Activated CD4-positive, alpha-beta T cell treated with anti-CD3 and anti-CD28 coated beads for 36 hours (primary cell): ENCODE measurements at places on chromosomes 11 and 22.

DNA sequence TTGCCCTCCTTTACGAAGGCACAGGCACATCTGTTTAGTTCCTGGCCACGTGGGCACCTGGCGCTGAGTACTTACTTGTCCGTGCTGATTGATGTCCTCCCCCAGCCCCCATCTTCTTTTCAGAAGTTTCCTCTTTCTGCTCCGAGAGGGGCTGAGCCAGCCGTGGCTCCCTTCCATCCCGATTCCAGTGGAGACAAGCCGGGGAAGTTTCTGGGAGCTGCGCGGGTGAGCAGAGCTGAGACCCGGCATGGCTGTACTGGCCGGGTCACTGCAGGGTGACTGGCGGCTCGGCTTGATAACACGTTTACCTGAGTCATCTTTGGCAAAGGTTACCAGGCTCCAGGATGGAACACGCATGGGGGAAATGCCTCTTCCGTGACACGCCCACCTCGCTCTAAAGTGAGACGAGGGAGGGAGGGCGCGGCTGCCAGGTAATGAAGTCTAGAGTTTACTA lies 45.4 kb upstream of the ATXN10 start:
- no peak for DNase-seq

GRCh38 chr11:14898355-14898754 lies 6.3 kb upstream of the CYP2R1 start:
- no peak for DNase-seq

- DNase-seq, result no peak
Observed at GRCh38 chr11:35721651-35722282, 59.2 kb downstream of the TRIM44 start.

GRCh38 chr11:72224564-72225410 lies at the start of gene INPPL1:
Gene INPPL1, plus strand, starts transcription at chr11:72224767. Its CDS starts 218 bp downstream, at chr11:72224985.
- DNase-seq, result peak; percentile 72

GRCh38 chr11:27535103-27535502 lies 28.5 kb upstream of the LIN7C start:
- no peak for DNase-seq

DNA sequence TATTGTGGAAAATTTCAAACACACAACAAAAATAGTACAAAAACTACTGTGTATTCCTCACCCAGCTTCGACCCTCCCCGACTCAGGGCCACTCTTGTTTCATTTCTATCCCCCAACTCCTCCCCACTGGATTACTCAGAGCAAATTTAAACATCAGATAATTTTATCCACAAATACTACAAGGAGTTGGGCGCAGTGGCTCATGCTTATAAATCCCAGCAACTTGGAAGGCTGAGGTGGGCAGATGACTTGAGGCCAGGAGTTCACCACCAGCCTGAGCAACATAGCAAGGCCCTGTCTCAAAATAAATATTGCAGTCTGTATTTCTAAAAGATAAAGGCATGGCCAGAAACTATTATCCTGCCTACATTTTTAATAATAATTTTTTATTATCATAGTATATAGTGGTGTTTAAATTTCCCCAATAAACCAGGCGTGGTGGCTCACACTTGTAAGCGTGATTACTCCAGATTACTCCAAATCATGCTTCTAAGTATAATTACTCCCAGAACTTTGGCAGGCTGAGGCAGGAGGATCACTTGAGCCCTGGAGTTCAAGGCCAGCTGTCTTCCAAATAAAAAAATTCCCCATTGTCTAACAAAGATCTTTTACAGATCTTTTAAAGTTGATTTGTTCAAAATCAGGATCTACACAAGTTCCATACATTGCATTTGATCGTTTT lies 39.8 kb downstream of the LRRC32 start:
- DNase-seq, result no peak

DNA sequence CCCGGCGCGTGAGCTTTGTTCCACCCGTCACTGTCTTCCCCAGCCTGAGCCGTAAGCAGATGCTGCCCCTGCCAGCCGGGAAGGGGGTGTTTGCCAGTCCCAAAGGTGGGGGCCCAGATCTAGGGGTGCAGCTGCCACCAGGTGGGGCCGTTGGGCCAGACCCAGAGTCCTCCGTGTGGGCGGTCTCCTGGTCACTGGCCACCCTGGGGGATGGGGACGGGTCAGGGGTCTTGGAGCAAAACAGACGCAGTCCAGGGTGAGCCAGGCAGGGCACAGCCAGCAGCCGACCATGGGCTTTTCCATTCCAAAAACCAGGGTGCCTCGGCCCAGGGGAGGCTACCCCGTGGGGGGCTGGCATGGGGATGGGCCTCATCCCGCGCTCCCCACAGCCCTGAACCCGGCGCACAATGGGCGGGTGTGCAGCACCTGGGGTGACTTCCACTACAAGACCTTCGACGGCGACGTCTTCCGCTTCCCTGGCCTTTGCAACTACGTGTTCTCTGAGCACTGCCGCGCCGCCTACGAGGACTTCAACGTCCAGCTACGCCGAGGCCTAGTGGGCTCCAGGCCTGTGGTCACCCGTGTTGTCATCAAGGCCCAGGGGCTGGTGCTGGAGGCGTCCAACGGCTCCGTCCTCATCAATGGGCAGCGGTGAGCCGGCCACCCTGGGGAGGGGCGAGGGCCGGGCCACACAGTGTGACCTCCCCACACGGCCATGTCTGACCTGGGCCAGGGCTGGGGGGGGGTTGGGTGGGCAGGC lies 3.5 kb downstream of the MUC5B start:
- DNase-seq, result peak; percentile 28

DNA sequence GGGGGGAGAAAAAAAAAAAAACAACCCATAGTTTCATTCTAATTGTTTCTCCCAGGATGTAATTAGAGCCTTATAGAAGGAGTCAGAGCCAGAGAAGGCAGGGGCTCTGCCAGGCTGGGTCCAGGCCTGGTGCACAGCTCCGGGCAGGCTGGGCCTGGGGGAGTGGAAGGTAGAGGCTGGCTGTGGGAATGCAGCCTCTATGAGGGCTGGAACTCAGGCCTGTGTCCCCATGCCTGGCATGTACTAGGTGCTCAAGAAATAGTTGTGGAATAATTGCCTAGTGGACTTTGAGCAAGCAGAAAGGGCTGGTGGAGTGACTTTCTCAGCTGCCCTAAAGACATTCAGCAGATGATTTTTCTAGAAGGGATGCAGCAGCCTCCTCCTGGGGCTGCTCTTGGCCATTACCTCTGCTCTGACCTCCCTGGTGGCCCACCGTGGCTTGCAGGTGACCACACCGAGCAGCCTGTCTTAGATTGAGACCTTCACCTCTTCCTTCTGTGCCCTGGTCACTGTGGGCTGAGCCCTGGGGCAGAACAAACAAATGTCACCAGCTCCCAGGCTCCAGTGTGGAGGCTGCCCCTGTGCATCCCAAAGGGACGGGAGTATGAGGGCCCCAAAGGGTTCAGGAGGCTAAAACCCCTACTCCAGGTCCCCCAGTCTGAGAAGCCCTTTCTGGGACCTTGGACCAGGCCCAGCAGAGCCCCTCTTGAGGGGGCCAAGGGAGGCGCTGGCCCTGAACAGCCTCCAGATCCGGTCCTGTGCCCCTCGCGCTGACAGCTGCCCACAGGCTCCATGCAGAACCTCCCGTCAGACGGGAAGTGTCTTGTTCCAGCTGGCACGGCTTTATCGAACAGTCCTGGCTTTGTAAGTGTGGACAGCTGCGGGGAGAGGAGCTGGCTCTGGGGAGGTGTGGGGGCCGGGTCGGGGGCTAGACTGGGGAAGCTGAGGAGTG lies 18.8 kb downstream of the MYEOV start:
- no peak for DNase-seq

- no peak for DNase-seq
Observed at GRCh38 chr11:44565953-44566949, 788 bp downstream of the CD82 start.

DNA sequence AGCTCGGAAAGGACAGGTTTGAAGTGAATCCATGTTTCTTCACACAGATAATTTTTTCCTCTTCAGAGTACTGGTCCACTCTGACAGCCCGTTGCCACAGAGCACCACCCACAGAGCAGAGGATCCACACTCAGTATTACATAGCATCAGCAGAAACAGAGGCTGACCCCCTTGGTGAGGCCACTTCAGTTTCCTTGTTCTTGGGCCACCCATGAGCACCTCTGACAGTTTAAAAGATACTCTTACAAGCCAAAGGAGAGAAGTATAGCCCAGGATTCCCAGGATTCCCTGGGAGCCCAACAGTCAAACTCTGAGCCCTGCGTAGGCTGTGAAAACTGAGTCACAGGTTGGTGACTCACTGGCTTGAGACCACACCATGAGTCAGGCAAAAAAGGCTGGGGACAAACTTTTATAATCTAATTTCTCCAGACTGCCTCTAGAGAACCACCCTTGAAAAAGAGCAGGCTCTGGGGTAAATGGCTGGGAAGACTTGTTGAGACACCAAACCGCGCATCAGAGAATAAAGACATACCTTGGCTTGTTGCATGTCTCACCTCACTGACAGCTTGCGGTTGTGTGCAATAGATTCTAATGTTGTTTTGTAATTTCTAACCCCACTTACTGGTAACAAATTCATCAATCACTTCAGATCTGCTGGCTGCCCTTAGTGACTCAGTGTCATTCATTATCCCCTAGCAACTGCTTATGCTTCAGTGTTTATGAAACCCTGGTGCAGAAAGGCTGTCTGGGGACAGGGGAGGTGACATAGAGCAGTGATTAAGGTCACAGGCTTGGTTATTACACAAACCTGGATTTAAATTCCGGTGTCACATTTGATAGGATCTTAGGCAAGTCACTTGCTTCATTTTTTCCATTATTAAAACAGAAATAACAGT lies 56.9 kb upstream of the PRSS23 start:
- DNase-seq, result peak; percentile 76

DNA sequence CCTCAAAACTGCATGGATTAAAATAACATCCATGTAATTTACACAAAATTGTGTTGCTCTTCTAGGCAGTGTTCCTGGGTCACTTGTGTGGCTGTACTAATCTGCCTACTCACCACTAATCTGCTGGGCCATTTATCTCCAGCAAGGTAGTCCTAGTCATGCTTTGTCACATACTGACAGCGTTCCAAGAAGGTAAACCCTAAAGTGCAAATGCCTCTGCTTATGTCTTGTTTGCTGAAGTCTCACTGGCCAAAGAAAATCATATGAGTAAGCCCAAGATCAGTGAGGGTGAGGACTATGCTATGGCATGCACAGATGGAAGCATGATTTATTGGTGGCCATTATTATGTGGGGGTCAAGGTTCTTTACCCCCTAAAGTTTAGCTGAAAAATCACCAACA lies 630.2 kb upstream of the LUZP2 start:
- no peak for DNase-seq

DNA sequence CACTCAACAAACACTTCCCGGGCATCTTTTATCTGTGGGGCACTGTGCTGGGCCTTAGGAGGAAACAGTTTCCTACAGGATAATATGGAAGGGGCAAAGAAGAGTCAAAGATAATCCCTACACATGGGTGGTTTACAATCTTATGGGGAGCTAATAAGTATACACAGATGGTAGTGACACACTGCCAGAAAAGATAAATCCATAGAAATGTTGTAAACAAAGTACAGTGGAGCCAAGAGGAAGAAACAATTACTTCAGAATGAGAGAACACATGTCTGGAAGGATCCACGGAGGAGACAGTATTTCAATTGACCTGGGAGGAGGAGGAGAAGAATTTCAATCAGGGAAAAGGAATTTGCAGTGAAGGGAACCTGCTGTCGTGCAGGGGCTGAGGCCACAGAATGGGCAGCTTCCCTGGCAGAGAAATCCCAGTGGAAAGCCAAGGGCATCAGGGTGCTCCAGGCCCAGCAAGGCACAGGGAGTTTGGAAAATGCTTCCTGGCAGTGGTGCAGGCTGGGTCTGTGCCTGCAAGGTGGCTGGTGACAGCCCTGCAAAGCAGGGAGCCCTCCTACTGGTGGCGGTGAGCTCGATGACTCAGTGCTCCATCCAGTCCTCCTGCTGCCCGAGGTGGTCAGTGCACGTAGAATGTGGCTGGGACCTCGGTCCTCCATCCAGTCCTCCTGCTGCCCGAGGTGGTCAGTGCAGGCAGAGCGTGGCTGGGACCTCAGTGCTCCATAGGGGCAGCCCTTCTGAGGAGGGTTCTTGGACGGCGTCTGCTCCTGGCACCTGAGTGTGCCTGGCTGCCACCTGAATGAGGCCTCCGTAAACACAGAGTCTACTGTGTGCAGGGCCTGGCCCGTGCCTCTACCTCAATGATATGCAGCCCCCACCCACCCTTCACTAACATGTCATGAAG lies 444.3 kb upstream of the B3GAT1 start:
- no peak for DNase-seq

- peak; percentile 75 for DNase-seq
Observed at GRCh38 chr11:8092587-8093424, 11.8 kb downstream of the TUB start.

GRCh38 chr11:11620173-11620920 lies 1.5 kb downstream of the GALNT18 start:
- peak; percentile 46 for DNase-seq

DNA sequence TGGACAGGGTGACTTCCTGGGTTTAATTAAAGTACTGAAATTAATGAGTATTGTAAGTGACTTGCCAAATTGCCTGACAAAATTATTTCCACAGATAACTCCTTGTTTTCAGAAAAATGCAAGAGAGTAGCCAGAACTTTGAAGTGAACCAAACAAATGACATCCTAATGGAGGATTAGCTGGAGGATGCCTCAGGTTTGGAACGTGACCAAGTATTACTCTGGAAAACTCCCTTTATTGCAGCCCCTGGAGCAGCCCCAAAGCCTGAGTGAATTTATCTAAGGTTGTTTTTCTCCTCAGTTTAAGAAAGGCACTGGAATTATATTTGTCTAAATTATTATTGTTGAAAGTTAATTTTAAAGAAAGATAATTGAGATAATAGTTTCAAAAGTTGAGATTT lies 343.6 kb upstream of the MTNR1B start:
- DNase-seq, result no peak

DNA sequence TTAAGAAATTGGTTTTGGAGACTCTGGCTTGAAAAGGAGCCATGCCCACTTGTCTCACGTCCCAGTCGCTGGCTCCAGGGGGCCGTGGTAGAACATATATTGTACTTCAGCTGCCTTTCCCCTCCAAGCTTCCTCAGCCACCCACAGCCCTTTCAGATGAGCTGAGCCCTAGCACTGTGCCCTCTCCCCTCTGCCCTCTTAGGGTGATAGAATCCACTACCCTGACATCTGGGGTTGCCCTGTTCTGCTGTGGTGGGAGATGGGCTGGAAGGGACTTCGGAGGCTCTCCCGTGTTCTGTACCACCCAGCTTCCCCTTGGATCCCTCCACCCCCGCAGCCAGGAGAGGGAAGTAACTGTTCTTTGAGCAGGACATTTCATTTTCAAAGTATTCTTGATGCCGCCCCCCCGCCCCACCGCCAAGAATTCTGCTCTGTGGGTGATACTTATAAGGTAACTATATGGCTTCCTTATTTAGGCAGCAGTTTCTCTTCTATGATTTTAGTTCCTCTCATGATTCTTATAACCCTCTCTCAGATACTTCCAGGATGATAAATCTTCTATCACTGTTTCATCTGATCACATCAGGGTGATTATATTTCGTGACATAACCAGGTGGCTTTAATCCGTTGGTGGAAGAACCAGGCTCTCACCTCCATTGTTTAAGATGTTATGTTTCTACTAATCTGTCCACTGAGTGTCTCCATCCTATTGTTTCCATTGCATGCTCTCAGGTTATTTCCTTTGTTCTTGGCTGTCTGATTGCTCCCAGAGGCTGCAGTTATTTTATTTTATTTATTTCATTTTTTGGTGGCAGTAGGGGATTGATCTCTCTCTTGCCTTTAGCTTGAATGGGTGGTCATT lies 24.1 kb downstream of the ZBTB16 start:
- DNase-seq, result no peak

GRCh38 chr11:75673977-75674582 lies 5.2 kb upstream of the MAP6 start:
- DNase-seq, result peak; percentile 67

- no peak for DNase-seq
Observed at GRCh38 chr22:20573833-20574615, 66.6 kb downstream of the MED15 start.

GRCh38 chr11:74473382-74474173 lies 6.2 kb upstream of the KCNE3 start:
- no peak for DNase-seq
